Left renal cortex interstitium (tissue), 4 donors: ENCODE measurements at places on chromosomes 12 and 14. TPM values are rescaled to one million over a fixed set of nuclear protein-coding genes. Genes with fewer than 3 reads are reported as not detected.

Gene B4GALNT1
- polyA plus RNA-seq = 0.58 TPM

Gene RHOJ
- polyA plus RNA-seq = 24.8 TPM

Gene ASIC1
- polyA plus RNA-seq = 3.3 TPM

Gene PROX2
- polyA plus RNA-seq = 0.38 TPM

Gene RD3L
- polyA plus RNA-seq = not detected

Gene KLRG1
- polyA plus RNA-seq = 2.1 TPM

Gene CLEC4A
- polyA plus RNA-seq = 1.9 TPM

Gene CCNB1IP1
- polyA plus RNA-seq = 109 TPM

Gene RTN1
- polyA plus RNA-seq = 5.3 TPM

Gene SUOX
- 40.9 TPM for polyA plus RNA-seq

Gene FOXN4
- polyA plus RNA-seq = 2.8 TPM

Gene CLIP1
- 39.3 TPM for polyA plus RNA-seq
